ENCODE measurements at places on chromosomes 2 and 18.

GRCh38 chr2:126976721-126977328 lies 78.1 kb downstream of the TEX51 start:
- no peak for DNase-seq

GRCh38 chr2:63051042-63051794 lies 588 bp downstream of the OTX1 start:
- no peak for DNase-seq

- DNase-seq: no peak
Measured at GRCh38 chr2:160836755-160837154, 323.5 kb upstream of the TANK start.

DNA sequence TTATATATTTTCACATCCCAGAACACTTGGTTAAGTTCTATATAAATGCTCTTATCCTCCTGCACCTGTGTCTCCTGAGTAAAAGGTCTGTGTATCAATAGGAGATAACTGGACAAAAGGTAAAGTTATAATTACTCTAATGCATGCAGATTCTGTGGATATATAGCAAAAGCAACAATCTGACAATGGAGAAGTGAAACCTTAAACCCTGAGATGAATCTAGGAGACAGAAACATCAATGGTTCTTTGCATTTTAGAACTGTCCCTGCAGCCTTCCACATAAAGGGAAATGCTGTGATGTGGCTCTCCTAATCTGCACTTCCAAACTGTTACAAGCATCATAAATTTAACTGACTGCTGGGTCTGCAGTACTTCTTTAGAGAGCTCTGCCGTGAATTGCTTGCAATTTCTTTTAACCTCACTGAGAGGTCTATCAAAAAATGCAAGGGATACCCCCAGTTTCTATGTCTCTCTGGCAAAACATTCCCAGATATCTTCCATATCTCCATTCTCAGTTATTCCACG lies 42.8 kb upstream of the FSIP2 start:
- no peak for DNase-seq

- DNase-seq: no peak
Measured at GRCh38 chr2:137249463-137250130, 484.3 kb downstream of the THSD7B start.

DNA sequence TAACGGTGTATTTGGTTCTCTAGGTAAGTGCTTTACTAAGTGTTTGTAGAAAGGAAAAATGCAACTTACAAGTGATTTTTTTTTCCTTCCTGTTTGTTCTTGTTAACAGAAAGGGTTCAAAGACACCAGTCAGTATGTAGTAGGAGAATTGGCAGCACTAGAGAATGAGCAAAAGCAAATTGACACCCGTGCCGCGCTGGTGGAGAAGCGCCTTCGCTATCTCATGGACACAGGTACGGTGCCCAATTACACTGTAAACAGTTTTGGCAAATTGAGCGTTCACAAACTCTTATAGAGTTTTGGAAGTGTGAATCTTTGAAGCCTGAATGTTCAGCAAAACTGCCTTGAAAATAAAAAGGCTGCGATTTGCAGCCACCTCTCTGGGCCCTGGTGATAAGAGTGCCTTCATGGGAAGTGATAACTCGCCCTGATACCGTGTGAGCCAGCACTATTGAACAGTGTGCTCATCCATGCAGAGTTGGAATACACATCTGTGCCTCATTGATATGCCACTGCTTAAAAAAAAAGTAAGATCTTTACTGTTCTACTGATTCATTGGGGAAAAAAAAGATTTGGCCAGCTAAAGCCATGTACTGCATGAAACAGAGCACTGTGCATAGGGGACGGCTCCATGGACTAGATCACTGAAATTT lies 54.0 kb upstream of the OTX1 start:
- DNase-seq: no peak

- DNase-seq: no peak
Measured at GRCh38 chr2:33660416-33661123, 61.5 kb upstream of the FAM98A start.

DNA sequence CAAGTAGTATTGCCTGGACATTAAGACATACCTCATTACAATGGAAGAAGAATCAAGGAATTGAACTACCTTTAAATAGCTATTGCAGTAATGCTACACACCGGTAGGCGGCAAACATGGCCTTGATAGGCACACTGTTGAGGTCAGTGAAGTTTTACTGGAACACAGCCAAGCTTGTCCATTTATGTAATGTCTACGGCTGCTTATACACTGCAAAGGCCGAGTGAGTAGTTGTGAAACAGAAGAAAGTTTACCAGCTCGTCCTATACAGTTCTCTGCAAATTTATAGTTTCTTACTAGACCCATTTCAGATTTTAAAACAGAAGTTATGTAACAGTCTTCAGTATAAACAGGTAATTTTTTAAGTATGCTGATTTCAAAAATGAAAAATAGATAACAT lies 38.8 kb downstream of the PPP4R1 start:
- no peak for DNase-seq

- no peak for DNase-seq
Measured at GRCh38 chr2:140627136-140627535, 1503.7 kb downstream of the LRP1B start.

GRCh38 chr2:191688934-191689695 lies 11.2 kb downstream of the NABP1 start:
- no peak for DNase-seq

GRCh38 chr18:12659904-12660605 lies 2.1 kb upstream of the SPIRE1 start:
- DNase-seq: no peak

DNA sequence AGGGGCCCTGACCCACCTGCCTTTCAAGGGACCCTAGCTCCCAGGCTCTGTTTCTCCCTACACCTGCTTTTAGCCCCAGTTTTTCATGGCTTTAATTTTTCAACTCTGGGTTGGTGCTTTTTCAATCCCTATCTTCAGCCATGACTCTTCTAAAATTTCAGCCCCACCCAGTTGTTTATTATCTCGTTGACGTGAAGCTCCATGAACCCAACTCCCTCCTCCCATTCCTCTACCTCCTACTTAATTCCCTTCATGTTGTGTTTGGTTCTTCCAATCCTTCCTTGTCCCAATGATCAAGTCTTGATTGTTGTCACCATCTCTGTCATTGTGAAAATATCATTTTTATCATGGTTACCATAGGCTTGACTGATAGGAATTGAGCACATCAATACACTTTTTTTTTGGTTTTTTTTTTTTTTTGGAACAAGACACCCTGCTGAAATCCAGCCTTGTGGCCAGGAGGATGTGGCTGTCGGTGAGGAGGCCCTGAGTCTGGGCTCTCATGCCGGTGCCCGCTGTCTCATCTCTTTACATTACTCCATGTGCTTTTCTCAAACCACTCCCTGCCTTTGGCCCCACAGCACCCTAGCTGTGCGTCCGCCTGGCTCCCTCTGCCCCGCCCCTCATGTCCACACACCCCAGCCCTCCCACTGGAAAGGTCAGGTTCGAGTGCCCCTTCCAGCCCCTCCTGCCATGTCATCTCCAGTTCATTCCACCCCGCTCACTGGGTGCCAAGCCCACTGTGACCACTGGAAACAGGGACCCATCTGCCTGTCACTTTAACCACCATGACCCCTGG lies 39.3 kb downstream of the NAPG start:
- DNase-seq: no peak

GRCh38 chr2:67701011-67701410 lies 303.9 kb downstream of the ETAA1 start:
- DNase-seq: no peak

DNA sequence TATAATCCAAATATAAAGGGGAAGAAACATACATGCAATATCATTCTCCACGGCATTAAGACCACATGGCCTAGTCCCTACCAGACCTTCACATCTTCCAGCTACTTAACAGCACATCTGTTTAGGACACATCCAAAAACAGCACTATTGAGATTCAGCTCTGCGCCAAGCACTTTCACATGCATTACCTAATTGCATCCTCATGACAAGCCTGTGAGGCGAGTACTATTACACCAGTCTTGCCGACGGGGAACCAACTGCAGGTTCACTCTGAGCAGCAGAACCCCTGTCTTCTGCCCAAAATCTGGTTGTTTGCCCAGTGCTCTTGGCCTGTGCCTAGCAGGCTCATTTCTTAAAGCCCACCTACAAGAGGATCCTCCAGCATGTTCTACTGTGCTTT lies 66.7 kb downstream of the AAK1 start:
- no peak for DNase-seq

- no peak for DNase-seq
Measured at GRCh38 chr18:424071-424661, 76.3 kb downstream of the COLEC12 start.

GRCh38 chr2:236861196-236861875 lies 224.4 kb upstream of the COPS8 start:
- DNase-seq: no peak

DNA sequence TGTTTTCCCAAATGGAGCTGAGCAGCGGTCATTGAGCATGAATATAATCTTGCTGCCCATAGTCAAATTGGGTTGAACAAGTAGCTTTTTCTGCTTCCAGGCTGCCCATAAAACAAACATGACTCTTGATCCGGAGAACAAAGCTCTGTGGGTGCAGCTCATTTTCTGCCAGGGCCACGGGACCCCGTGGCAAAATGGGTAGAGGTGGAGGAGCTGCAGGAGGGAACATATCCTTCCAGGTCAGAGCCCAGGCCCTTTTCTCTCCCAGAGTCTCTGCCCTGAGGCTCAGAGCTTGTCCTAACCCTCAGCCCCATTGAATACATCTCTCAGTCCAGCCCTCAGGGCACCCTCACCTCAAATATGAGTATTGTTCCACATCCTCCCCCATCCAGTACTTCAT lies 151.6 kb upstream of the TWIST2 start:
- DNase-seq: no peak

DNA sequence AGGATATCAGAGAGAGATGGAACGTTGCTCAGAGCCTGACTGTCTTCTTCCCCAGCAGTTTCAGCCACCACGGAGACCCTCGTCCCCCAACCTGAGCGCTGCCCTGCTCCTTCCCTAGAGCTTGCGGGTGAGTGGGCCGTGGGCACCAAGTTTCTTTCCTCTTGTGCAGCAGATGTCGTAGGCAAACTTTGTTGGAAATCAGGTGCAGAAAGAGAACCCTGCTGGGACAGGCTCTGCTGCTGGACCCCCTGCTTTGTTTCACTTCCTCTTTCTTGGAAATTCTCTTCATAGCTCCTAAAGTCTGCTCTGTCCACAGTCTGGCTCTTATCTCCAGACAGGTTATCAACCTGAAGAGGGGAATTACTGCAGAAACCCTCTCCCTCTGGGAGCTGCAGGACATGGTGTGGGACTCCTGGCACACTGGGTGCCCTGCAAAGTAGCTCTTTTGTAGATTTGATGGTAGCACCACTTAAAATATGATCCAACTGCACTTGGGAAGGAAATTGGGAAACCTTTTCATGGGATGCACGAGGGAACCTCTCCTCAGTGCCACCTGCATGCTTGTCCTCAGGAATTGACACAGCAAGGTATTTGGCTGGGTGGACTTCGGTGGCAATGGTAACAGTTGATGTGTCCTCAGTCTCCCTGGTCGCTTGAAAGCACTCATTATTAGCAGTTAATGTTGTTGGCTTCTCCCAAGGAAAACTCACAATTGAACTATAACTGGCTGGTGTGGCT lies 92.2 kb downstream of the ALPK2 start:
- DNase-seq: no peak

DNA sequence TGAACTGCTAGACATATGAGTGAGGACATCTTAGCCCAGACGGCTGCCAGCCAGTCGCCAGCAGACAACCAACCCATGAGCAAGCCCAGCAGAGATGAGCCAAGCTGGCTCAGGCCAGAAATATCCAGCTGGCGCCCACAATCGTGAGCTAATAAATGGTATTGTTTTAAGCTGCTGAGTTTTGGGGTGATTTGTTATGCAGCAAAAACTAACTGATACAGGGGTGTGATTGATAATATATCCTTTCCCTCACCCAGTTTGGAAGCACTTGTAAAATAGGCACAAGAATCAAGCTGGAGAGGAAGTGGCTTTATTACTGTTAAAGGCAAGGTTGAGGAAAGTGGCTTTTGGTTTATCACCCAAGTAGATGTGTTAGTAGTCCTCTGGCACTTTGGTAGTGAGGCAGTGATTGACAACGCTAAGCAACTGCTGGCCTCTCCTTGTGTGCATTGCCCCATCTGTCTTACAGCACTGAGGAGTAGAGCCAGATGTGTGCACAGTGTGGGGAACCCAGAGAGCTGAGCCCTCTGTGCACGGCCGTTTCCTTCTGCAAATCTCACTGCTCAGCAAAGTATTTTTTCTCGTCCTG lies 110.1 kb downstream of the MYO1B start:
- no peak for DNase-seq

GRCh38 chr2:69779258-69780001 lies 37.5 kb downstream of the ANXA4 start:
- no peak for DNase-seq

GRCh38 chr2:204024503-204024902 lies 87.9 kb downstream of the ICOS start:
- no peak for DNase-seq

DNA sequence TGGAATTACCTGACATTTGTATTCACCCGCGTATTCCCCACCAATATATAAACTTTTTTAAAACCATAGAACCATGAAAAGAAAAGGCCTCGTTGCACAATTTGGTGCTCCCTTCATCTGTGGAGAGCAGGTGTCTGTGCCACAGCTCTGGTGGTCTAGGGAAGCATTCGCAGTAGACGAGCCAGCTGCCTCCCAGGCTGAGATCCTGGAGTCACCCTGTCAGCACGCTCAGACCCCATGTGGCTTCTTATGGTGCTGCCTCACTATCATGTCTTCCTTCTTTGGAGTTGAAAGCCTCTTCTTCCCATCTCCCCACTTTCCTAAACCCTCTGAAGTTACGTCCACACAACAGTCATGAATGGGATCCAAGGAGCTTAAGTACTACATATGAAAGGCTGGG lies 38.4 kb upstream of the ACKR3 start:
- no peak for DNase-seq

DNA sequence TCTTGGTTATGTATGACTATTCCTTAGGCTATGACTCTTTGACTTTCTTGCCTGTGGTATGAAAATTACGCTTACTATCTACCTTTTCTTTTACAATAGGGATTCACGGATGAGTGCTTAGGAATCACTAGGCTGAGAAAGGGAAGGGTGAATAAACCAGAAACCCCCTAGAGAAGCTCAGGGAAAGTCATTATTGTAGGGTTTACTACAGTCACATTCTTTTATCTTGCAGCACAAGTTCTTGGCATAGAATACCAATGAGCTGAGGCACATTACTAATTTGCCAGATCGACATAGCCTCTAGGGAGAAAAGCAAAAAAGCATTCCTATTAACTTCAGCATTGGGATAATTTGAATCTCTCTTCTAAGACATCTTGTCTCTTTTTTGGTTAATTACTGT lies 103.3 kb downstream of the ST6GAL2 start:
- no peak for DNase-seq

- no peak for DNase-seq
Measured at GRCh38 chr2:15748736-15749323, 157.2 kb downstream of the DDX1 start.

GRCh38 chr2:143623909-143624260 lies 494.7 kb downstream of the ARHGAP15 start:
- no peak for DNase-seq

- DNase-seq: no peak
Measured at GRCh38 chr2:113309655-113310387, 31.1 kb upstream of the PAX8 start.

DNA sequence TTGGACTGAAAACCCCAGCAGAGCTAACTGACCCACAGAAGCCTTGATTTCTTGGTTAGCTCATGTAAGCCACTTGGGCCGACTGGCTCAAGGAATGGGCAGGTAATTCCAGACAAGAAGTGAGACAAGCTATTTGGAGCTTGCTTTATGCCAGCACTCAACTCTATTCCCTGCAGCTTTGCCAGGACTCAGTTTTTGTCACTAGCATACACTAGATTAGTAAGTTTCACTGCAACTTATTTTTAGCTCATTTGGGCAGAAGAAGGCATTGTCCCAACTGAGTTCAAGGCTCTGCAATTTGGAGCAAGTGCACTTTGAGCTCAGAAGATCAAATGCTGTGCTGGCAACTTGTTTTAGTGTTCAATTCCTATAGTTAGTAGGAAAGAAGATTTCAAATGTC lies 116.1 kb downstream of the SLC4A3 start:
- no peak for DNase-seq
